GOT3 (cell line): ENCODE measurements at places on chromosomes 6 and 20.
A peak's percentile ranks its signal among the peaks of the same experiment; 100 is the strongest.

DNA sequence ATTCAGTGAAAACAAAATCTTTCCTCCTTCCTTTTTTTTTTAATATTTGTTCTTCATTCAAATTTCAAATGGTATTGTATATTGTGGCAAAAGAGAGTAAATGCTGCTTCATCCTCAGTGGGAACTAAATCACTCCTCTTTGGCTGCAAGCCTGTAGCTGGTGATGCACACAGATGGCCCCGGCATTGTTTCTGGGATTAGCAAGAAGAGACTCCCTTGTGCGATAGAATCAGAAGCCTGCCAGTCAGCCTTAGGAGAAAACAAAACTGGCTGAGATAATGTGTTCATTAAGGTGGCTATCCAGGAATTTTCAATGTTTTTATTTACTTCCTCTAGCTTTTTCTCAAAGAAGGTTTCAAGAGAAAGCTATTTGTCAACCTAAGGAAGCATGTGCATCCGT is 20.7 kb upstream of the ELOVL2 start:
- no peak for DNase-seq

- no peak for DNase-seq
Observed at GRCh38 chr6:29917857-29918256, 24.5 kb upstream of the HLA-A start.

DNA sequence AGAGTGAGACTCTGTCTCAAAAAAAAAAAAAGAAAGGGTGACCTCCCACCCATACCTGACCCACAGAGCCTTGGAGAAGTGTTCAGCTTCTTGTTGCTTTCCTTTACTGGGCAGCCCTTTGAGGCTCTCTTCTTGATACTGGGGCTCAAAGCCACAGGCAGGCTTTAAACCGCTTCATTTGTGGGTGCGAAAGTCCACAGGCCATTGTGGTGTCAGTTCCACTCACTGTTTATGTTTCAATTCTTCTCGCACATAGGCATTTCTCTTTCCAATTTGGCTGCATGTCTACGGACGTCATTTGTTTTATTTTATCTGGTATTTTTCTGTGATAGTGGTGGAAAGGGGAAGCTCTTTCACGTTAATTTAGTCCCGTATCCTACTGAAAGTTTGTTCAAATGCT is 34.6 kb downstream of the PPARD start:
- DNase-seq, result no peak

DNA sequence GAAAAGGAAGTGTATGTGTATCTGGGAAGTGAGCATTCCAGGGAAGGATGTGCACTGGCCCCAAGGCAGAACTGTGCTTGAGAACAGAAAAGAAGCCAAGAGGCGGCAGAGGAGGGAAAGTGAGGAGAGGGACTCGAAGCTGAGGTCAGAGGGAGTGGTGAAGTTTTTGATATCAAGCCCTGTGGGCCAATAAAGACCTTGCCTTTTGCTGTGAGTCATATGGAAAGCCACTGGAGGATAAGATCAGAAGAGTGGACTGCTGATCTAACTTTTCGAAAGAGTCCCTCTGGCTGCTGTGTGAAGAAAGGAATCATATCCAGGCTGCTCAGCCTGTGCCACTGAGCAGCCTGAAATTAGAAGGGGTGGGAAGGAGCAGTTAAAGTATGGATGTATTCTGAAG is 99.4 kb downstream of the EYA4 start:
- DNase-seq, result no peak

- no peak for DNase-seq
Observed at GRCh38 chr20:38651562-38651961, 50.0 kb downstream of the ARHGAP40 start.

GRCh38 chr6:11804701-11805100 is 26.1 kb upstream of the ADTRP start:
- DNase-seq, result no peak

DNA sequence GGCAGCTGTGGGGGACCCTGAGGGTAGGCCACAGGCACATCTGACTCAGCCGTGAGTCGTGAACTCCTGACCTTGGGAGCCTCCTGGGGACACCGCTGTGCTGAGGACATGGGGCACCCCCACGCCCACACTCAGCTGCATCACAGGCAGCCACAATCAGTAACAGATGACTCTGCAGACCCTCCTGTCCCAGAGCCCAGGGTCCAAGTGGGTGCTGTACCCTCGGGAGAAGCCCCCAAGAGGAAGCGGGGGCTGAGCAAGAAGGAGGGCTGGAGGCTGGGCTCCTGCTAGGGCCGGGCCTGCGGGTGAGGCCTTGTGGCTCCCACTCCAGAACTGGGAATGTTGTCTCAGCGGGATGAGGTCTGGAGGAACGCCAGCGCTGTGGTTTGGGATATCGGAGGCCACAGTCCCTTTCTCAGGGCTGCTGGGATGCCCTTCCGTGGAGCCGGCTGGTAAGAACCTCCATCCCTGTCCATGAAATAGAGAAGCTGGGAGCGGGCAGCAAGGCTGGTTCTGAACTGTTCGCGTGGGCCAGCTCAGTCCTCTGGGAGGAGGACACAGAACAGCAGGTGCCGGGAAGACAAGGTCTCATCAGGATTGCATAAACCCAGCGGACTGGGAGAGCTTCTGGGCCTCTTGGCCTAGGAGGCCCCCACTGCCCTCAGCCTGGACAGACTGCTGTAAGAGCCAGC is 3.1 kb upstream of the LAMA5 start:
- peak; percentile 75 for DNase-seq

DNA sequence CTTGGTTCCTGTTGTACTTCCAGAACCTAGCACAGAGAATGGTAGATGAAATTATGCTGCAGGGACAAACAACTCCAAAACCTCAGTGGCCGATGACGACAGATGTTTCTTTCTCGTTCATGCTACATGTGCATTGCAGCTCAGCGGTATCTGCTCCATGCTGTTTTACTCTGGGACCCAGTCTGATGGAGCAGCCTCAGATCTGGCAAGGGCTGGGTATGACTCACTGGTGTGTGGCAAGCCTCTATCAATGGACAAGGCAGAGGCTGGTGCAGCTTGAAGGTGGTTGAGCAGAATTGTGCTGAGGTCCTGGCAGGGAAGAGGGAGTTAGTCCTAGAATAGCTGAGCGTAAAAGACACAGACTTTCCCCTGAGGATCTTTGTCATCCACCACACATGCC is 10.3 kb upstream of the BLCAP start:
- DNase-seq, result no peak

DNA sequence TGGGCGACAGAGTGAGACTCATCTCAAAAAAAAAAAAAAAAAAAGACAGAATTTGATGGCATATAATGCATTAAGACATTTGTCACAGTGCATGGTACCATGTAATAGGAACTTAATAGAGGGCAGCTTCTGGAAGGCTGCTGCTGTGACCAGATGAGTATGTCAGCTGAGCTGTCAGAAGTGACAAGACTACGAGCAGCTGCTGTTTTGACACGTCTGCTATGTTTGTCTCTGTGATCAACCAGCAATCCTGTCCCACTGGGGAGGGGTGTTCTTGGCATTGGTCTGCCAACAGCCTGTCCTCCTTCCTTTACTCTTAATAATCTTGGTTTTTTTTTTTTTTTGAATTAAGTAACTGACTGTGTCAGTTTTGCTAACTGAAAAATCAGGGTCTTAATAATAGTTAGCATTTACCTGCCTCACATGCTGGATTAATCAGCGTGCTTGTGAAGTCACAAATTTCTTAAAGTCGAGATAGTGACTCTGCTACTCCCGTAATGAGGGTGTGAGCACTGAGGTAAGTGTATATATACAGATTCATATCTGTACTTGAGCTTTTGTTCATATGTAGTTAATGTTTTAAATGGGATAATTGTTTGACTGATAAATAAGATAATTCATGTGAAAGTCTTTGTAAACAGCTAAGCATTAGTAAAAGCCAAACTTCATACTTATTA is 152.4 kb downstream of the BMP2 start:
- no peak for DNase-seq

DNA sequence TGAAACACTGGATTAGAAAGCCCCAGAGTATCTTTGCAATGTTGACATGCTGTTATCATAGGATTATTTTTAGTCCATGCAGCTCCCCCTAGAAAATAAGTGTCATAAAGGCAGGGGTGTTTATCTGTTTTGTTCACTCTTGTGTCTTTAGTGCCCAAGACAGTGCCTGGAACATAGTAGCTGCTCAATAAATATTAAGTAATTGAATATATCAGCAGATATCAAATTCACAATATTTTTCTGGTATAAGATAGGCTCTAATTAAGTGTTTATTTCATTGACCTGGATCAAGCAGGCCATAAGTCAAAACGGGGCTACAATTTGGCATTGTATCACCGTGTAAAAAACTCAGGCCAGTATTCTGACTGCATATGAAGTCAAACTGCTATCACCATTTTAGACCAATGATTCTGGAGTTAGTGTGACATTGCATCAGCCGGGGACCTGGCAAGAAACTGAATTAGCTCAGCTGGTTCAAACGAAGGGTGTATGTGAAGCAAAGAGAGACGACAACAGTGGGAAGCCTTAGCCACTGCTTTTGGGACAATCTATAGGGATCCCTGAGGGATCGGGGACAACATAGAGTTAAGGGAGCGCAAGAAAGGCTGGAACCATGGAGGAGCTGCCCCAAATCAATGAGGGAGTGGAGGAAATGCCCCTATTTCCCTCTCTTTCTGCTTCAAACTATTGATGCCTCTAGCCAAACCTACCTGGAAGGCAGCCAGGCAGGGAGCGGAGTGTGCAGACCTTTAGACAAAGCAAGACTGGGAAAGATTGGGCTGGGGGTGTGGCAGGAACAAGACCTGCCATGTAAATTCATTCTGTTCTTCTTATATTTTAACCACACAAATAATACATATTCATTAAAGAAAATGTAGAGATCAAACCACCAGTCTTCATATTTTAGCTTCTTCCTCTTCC is 112.2 kb downstream of the PLEKHG1 start:
- no peak for DNase-seq

GRCh38 chr20:51628533-51629398 is 86.2 kb upstream of the NFATC2 start:
- no peak for DNase-seq
